ENCODE measurements at places on chromosomes 2 and 18.

GRCh38 chr2:79041032-79041448, 15.5 kb downstream of the REG3G start:
- no peak for DNase-seq
- no peak overlapping the region for H3K27ac ChIP-seq
- H3K4me3 ChIP-seq = no peak overlapping the region
- peaks cover 3% of the 10 kb centered on the region for H3K27me3 ChIP-seq
- H3K4me1 ChIP-seq = no peaks in the 10 kb centered on the region

GRCh38 chr2:223042704-223043118, 9.3 kb upstream of the KCNE4 start:
- peaks cover 4% of the 10 kb centered on the region for H3K4me1 ChIP-seq
- H3K27me3 ChIP-seq = no peaks in the 10 kb centered on the region
- H3K27ac ChIP-seq = no peak overlapping the region
- H3K36me3 ChIP-seq = no peaks in the 10 kb centered on the region

GRCh38 chr2:33391529-33392255, 84.8 kb upstream of the RASGRP3 start:
- peaks cover 3% of the 10 kb centered on the region for H3K4me1 ChIP-seq
- H3K27ac ChIP-seq = no peak overlapping the region
- H3K27me3 ChIP-seq = peaks cover 4% of the 10 kb centered on the region
- H3K4me3 ChIP-seq = no peak overlapping the region
- DNase-seq = no peak

DNA sequence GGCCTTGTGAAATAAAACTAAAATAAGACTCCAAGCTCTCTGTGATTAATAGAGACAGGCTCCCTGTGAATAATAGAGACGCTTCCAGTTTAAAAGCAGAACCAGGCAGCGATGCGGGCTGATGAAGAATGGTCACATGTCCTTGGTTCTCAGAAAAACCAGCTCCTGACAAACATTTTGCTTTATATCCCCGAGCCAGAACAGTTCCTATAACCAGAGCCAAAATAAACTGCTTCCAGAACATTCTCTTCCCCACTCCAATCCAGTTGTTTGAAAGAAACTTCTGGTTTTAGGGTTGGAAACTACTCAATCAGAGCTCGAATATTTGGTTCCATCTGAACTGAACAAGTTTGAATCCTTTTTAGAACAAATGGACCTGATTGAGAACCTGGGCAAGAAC, 213.7 kb downstream of the TSN start:
- peaks cover under 1% of the 10 kb centered on the region for H3K4me1 ChIP-seq
- peaks cover 5% of the 10 kb centered on the region for H3K36me3 ChIP-seq
- H3K27ac ChIP-seq = no peak overlapping the region
- H3K27me3 ChIP-seq = peaks cover 3% of the 10 kb centered on the region
- DNase-seq = no peak
- H3K4me3 ChIP-seq = no peak overlapping the region

DNA sequence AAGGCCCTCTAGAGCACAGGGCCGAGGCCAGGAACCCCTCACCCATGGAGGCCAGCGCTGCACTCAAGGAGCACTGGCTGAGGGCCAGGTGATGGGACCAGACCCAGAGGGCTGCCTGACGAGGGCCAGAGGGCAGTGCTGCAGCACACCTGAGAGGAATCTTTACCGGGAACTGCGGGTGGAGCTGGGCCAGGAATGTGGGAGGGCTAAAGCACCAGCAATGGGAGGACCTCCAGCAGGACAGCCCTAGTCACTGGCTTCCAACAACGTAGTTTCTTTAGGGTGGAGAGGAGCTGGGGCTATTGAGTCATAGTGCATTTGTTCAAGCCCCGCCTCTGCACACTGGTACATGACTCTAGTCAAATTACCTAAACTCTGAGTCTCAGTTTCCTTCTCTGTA, 143.4 kb downstream of the TMEM17 start:
- H3K27ac ChIP-seq = no peak overlapping the region
- H3K27me3 ChIP-seq = no peaks in the 10 kb centered on the region
- H3K4me3 ChIP-seq = no peak overlapping the region
- no peaks in the 10 kb centered on the region for H3K4me1 ChIP-seq

DNA sequence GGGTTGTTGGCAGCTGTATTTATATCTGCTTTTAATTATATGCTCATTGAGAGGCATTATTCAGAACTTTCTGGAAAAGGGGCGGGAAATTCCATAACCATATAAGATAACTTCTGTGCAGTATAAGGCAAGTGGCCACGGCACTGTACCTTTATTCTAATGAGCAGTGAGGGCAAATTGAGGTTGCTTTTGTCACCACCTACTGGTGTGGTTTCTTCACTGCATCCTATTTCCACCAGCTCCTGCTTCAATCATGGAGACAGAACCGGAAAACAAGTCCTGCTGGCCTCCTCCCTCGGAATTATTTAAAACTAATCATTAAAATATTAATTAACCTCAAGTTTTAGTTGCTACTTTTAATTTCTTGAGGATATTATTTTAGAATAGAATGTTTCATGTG, 759.4 kb downstream of the CBLN2 start:
- no peaks in the 10 kb centered on the region for H3K4me1 ChIP-seq
- H3K27me3 ChIP-seq = no peaks in the 10 kb centered on the region
- DNase-seq = no peak
- no peaks in the 10 kb centered on the region for H3K36me3 ChIP-seq
- no peak overlapping the region for H3K4me3 ChIP-seq

GRCh38 chr2:144572977-144573376, 53.1 kb upstream of the ZEB2 start:
- H3K4me1 ChIP-seq = peaks cover 6% of the 10 kb centered on the region

DNA sequence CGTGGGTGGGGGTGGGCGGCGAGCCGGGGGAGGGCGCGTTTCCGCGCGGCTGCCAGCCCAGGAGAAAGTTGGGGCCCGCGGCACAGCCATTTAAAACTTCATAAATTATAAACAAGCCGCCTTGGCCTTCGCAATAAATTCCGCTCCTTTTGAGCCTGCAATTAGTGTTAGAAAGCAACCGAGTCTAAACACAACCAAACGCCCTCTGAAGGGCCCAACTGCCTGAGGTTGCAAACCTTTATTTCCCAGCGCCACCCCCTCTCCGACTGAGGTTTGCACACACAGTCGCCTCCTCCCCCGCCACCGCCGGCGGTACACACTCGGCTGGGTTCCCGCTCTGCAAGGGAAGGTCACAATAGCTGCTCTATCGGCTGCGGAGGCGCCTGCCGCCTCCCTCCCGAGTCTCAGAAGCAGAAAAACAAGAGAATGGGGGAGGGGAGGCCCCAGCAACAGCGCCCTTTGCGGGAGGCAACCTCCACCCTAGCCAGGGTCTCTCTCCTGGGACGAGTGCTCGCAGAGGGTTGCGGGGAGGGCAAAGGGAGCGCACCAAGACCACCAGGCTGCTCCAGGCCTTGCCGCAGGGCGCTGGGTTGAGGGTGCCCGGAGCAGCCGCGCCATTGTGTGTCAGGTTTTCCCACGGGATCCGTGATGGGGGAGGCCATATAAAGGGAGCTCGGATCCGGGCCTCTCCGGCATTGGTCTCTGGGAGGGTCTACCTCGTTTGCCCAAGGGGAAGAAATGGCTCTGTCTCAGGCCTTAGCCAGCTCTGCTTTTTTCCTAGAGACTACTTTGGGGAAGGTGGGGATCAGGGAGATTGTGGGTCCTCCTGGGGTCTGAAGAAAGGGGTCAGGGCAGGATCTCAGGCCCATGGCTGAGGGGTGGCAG, 13.4 kb upstream of the HOXD1 start:
- H3K36me3 ChIP-seq = peaks cover 19% of the 10 kb centered on the region
- peaks cover 17% of the 10 kb centered on the region for H3K4me1 ChIP-seq
- peaks cover 44% of the 10 kb centered on the region for H3K27me3 ChIP-seq
- DNase-seq = peak; percentile 67
- peak overlapping the region; percentile 12 for H3K27ac ChIP-seq
- peak overlapping the region; percentile 83 for H3K4me3 ChIP-seq

DNA sequence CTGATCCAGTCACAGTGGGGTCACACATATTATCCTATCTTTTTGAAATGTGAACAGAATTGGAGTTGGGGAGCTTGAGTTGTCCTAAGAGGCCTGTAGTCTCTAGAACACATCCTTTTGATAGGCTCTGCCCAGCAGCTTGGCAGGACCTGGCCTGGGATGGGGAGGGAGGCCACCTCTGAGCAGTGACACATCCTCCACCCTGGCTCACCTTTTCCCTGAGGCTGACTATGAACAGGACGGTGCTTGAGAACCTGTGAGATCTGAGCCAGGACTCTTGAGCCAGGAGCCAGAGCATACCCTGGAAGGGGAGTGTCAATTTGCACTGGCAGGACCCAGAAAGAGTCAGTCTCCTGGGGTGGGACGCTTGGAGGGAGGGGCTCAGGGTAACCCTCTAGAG, 17.7 kb upstream of the ATP6V1B1 start:
- no peak overlapping the region for H3K27ac ChIP-seq
- no peak overlapping the region for H3K4me3 ChIP-seq
- no peak for DNase-seq
- H3K36me3 ChIP-seq = peaks cover 5% of the 10 kb centered on the region
- peaks cover 22% of the 10 kb centered on the region for H3K4me1 ChIP-seq

GRCh38 chr2:135965756-135966155, 19.7 kb downstream of the DARS1 start:
- no peak for DNase-seq
- no peaks in the 10 kb centered on the region for H3K27me3 ChIP-seq
- H3K4me3 ChIP-seq = no peak overlapping the region
- peaks cover 17% of the 10 kb centered on the region for H3K4me1 ChIP-seq
- H3K27ac ChIP-seq = no peak overlapping the region

GRCh38 chr2:242060212-242060835, 190.8 kb downstream of the RTP5 start:
- peaks cover 2% of the 10 kb centered on the region for H3K27me3 ChIP-seq
- H3K4me3 ChIP-seq = no peak overlapping the region
- H3K36me3 ChIP-seq = peaks cover 10% of the 10 kb centered on the region
- DNase-seq = no peak

All from glutamatergic neuron (in vitro differentiated cells).